ENCODE measurements at places on chromosomes 11 and 22.

DNA sequence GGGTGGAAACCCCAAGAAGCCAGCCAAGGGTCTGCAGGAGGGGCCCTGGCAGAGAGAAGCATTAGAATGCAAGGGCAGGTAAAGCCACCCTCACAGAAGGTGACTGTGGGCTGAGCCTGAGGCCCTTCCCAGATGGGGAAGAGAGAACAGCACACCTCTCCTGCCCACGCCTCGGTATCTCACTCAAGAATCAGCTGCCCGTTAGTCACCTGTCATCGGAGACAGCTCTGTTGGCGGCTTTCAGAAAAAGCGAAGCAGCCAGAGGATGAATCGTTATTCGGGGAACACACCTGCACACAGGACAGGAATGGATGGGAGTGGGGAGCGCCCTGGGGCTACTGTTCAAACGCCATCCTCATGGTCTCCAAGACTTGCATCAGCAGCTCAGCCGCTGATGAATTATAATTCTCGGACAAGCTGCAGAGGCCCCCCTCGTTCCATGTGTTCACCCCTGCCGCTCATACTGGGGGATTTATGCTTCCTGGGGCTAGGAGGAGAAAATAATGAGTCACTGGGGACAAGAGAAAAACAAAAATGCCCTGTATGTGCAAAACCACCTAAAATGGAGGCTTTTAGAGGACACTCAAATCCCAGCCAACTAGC lies 21.6 kb upstream of the TMA7B start:
- peak; percentile 66 for DNase-seq

DNA sequence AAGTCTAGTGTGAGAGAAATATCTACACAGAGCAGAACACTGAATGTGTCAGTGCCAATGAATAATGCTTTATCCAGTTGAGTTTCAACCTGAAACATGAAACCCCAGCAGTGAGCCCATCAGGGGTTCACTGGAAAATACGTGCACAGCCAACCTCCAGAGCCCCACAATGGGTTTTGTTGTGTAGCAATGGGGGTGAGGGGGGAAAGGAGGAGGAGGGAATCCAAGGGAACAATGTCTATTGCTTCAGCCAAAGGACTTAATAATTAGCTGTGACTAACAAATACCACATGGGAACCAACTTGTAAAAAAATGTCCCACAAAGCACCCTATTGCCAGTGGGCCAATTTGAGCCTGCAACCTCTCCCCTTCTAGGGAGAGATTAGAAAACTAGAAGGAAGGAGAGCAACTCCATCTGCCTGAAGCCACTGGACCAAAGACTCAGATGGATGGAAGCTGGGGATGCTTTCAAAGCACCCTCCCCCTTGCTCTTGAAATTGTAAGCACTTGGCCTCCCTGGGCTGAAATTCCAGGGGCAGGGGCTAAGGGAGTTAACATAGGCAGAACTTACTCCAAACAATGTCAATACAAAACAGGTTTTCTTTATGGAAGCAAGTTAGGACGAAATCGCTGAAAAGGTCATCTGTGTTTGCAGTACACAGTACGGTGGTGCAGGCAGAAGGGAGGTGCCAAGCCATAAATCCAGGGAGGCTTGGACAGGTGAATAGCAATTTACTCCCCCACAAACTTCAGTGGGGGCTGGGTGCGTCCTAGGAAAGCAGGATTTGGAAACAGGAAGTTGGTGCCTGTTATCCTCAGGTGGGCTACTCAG lies 99.8 kb downstream of the ARL14EP start:
- DNase-seq, result no peak

GRCh38 chr11:18721561-18722292 lies 4.3 kb downstream of the IGSF22 start:
- peak; percentile 44 for DNase-seq

DNA sequence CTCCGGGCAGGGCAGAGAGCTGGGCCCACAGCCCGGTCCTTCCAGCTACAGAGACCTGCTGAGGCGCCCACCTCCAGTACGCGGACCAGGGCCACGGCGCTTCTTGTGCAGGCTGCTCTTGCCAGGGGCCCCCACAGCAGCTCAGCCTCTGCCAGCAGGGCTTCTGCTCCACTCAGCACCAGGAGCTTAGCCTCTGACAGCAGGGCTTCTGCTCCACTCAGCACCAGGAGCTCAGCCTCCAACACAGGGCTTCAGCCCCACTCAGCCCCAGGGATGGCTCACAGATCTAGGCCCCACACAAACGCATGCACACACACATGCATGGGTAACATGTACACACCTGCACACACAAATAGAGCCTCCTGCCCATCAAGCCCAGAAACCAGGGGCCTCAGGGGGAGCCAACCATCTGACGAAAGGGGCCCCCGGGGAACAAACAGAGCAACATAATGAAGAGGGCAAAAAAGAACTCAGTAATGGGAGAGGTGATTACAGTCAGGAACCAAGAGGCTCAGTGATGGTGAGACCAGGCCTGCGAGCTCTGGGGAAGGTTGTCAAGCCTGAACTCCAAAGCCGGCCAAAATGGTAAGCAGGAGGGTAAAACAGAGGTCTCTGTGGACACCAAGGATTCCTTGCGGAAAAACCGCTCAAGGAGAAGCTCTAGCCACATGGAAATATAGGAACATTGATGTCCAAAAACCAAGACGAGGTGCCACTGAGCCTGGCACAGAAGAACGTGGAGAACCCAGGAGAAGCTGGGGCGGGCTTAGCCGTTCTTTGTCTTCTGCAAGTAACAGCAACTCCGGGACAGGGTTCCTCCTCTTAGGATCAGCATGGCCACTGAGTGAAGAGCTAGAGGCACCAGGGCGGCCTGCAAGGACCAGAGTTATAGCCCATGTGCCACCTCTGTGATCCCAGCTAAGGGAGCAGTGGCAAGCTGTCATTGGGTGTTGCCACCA lies 46.5 kb downstream of the GNB1L start:
- no peak for DNase-seq

DNA sequence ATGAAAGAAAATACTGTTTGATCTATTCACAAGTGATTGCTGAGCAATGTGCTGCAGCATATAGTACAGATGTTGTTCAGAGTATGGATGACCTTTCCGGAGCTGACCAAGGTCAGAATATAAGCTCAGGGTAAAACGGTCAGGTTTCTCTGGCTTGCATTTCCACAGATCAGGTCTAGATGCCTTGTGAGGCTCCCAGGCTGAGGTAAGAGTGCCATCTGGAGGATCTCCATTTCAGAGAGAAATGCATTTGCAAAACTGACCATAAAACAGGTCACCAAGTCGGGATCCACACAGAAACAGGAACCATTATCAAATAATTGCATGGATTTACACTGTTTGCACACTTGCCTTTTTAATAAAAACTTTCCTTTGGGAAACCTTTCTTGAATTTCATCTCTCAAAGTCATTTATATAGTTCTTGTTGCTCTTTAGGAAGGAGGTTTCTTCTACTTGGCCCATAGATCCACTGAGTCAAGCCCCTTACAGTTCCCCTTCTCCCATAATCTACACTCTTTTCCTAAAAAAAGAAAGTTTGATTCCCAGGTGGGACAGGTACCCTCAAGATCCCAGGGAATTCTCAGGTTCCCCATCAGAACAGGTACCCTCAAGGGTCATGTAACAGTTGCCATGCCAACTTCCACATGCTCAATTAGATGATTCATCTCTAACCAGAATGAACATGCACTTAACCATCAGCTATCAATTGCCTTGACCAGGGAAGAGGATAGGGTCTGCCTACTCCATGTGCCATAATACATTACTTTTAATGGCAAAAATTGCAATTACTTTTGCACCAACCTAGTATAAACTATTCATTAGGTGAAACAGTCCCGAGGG lies 25.0 kb upstream of the TMPRSS5 start:
- no peak for DNase-seq

DNA sequence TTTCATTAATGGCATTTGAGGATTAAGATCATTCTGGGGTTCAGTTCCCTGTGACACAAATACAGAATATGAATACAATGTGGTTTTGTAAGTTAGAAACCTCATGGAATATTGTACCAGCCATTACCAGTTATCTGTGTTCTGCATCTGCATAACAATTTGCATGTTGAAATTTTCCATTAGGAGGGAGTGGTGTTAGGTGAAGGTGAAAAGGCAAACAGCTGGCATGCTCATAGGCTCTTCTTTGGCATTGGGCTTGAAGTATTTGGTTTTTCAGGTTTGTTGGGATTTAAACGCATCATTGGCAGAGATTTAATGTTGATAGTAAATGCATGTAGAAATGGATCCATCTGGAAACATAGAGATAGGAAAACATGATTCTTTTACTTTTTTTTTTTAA lies 18.6 kb downstream of the RTN3 start:
- no peak for DNase-seq

DNA sequence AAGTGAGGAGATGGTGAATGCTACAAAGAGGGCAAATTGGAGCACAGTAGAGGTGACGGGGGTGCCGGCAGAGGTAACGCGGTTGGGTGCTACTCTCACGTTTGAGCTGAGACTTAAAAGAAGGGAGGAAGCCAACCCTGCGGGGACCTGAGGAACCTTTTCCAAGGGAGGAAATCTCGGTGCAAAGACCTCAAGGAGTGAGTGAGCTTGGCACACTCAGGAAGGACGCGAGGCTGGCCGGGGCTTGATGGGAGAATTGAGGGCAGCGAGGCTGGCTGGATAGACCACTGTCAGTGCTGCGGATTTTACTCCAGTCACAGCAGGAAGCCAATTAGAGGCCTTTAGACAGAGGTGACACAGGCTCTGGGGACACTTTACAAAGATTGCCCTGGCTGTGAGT lies 25.0 kb downstream of the TSKU start:
- no peak for DNase-seq

DNA sequence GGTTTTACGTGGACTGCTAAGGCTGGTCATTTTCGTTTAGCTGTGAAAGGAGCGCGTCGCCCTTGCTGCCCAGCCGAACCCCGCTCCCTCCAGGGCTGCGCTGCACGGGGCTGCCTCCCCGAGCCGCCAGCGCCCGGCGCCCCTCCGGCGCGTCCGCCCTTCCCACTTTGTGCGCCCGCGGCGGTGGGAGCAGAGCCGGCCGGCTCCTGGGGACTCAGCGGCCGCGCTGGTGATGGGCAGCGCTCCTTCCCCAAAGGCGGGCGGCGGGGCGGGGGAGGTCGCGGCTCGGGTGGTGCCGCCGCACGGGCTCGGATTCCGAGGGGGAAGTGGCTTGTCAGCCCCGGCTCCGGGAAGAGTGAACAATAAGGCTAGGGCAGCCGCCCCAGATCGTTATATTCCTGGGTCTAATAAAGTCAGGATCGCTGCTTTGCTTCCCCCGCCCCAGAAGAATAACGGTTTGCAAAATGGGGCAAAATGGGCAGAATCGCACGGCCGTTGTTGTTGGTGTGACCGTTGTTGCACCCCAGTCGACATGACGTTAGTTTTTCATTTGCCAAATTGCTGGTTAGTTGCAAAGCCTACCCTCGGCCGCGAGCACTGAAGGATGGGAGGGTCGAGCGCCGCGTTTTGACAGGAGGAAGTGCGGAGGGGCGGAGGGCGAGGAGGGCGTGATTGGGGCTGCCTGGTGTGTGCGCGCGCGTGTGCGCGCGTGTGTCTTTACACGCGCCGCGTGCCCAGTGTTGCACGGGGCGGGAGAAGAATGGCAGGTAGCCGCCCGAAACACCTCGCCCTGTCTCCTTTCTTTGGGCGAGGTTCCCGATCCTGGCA lies 745 bp downstream of the NCAM1 start:
- DNase-seq, result no peak

DNA sequence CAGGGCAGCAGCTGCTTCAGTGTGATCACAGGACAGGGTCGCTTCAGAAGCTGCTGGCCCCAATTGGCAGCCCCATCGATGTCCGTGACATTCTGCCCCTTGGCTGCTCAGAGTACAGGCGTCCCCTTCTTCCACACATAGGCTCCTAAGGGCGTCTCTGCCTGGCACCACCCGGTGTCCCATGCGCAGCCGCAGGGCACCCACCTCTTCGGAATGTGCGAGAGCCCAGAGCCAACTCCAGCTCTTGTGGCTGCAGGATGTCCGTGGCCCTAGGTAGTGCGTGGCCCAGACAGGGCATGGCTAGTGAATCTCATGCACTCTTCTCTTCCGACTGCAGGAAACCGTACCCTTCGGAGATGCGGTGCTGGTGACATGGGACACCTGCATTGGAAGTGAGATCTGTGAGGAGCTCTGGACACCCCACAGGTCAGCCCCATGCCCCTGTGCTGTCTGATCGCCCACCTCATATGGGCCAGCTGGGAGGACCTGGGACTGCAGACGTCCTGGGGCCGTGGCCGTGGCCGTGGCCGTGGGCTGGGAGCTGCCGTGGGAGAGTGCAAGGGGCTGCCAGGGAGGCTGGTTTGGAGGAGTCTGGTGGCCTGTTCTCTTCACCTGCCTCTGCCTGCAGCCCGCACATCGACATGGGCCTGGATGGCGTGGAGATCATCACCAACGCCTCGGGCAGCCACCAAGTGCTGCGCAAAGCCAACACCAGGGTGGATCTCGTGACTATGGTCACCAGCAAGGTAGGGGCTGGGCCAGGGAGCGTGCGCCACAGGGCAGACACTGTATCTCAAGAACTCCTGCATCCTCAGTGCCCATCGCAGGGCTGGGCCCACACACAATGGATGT lies 20.2 kb downstream of the NADSYN1 start:
- DNase-seq, result no peak
